Peyer's patch (tissue), 4 donors: ENCODE measurements at places on chromosomes 3 and 15.

GRCh38 chr3:37126856-37127255, 47.5 kb downstream of the LRRFIP2 start:
- no peak for DNase-seq

GRCh38 chr3:7487763-7488162, 626.8 kb downstream of the GRM7 start:
- no peak for DNase-seq

- DNase-seq = no peak
These were observed 17.3 kb downstream of the KPNA1 start for GRCh38 chr3:122497425-122497824.

- DNase-seq = no peak
These were observed 87.4 kb upstream of the IQSEC1 start for GRCh38 chr3:13160619-13161018.

- no peak for DNase-seq
These were observed 19.2 kb upstream of the MFGE8 start for GRCh38 chr15:88932271-88932874.

GRCh38 chr3:136562026-136562425, 190.2 kb downstream of the STAG1 start:
- DNase-seq = no peak

- DNase-seq = no peak
These were observed 15.3 kb downstream of the SPCS1 start for GRCh38 chr3:52721002-52721729.
